Fibroblast of skin of right biceps (primary cell): ENCODE measurements at places on chromosomes 11 and 22.

- no peak for DNase-seq
Observed at GRCh38 chr22:37169947-37170688, 17.9 kb downstream of the C1QTNF6 start.

DNA sequence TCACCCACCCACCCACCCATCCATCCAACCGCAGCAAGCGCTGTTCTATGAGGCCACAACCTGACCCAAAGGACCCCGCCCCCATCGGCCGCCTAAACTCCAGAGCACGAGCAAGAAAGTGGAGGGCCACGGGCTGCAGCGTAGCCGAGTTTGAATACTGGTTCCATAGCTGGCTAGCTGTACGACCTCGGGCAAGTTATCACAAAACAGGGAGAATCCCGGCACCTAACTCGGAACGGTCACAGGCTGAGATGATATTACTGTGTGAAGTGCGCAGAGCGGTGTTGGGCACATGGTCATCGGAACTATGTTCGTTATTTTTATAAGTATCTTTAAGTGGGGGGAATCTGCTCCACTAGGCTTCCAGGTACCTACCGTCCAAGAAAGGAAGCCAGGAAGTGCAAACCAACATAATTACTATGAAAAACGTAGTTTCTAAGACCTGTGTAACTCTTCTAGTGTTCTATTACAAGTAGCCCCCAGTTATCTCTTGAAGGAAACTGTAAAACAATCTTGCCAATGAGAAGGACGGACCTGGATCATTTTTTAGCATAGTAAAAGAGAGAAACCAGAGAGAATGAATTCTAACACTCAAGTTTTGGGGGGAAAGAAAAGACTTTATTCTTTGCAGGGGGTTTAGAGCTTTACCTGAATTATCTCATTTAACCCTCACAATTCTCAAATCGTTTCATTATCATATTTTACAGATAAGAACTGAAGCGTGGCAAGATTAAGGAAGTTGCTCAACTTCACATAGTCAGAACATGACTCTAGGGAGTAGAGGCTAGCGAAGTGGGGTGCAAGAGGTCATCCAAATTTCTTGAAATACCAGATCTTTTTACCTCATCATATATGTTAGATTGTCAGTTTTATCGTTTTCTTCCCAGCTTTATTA lies 663 bp upstream of the BUD13 start:
- no peak for DNase-seq

- DNase-seq: no peak
Observed at GRCh38 chr11:102575012-102575411, 44.5 kb upstream of the MMP7 start.

GRCh38 chr11:21723678-21724077 lies 469.2 kb upstream of the ANO5 start:
- DNase-seq: no peak

GRCh38 chr22:41596776-41597634 lies 7.4 kb upstream of the PMM1 start:
- DNase-seq: peak; percentile 33

DNA sequence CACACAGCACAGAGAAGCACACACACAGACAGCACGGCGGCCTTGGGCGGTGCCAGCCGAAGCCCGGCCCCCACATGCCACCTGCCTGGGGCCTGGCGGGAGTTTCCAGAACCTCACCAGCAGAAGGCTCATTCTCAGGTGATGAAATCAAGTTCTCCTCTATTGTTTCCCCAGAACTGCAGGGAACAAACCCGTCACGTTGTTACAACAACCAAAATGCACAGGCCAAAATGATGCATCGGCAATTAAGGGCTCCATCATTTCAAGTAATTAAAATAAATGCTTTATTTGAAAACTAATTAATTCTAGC lies 30.8 kb downstream of the GNB1L start:
- no peak for DNase-seq

DNA sequence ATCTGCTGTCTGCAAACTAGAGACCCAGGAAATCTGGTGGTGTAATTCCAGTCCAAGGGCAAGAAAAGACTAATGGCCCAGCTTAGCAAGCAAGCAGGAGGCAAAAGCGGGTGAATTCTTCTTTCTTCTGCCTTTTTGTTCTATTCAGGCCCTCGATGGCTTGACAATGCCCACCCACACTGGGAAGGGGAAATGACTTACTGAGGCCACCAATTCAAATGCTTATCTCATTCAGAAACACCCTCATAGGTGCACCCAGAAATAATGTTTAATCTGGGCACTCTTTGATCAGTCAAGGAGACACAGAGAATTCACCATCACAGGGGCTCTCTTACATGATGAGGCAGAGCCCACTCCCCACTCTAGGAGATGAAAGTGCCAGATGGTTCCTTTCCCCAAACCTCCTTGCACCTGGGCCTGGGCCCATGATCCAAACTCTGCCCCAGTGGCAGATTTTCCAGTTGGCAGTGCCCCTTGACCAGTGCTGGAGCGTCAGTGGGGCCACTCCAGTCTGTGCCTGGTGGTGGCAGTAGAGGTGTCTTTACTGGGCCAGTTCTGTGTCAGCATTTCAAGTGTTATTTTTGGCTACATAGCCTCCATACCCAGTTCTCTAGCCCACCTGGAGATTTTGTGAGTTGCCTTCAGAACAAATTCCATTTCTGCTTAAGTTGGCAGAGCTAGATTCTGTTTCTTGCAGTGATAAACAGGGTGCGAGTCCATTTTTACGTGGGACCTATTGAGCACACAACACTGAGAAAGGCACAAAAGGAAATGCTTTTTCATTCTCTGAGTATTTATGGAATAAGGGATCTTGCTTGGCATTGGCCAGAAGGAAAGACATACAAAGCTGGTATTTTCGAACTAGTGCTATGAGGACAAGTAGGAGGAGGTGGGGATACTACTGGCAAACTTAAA lies 7.5 kb downstream of the ELMOD1 start:
- no peak for DNase-seq

- DNase-seq: peak; percentile 95
Observed at GRCh38 chr11:128814856-128815705, 52.0 kb downstream of the KCNJ1 start.

DNA sequence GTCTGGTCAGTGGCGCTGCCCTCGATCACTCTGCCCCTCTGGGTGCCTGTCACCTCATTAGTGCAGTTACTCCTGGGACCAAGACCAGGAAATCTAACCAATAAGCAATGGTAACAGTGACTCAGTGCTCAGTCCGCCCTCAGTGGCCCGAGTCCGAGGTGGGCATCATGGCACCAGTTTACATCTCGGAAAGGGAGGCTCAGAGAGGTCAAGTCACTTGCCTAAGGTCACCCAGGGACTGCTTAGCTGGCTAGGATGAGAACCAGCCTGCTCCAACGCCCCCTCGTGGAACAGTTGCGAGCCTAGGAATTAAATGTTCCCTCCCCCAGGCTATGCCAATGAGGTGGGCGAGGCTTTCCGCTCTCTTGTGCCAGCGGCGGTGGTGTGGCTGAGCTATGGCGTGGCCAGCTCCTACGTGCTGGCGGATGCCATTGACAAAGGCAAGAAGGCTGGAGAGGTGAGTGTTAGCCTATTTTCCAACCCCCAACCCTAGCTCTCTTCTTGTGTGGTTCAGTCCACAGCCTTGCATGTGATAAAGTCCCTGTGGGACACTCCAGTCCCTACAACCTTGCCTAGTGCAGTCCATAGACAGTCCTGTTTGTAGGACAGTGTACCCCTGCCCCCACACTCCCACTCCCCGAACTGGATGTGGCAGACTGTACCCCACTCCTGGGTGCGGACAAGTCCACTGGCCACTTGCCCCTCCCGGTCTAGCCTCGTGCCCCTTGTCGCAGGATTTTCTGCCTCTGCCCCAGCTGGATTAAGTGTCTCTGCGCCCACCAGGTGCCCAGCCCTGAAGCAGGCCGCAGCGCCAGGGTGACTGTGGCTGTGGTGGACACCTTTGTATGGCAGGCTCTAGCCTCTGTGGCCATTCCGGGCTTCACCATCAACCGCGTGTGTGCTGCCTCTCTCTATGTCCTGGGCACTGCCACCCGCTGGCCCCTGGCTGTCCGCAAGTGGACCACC lies 1.1 kb downstream of the MTFP1 start:
- peak; percentile 73 for DNase-seq

GRCh38 chr22:38056969-38057891 lies at the start of gene PICK1:
TSS of gene PICK1 (plus strand) at chr22:38057404. CDS start at chr22:38057810, 406 bp downstream.
- peak; percentile 90 for DNase-seq

GRCh38 chr11:27717801-27718229 lies 17.6 kb upstream of the BDNF start:
- peak; percentile 35 for DNase-seq
